Stimulated activated CD8-positive, alpha-beta memory T cell treated with anti-CD3 and anti-CD28 coated beads, Interleukin-2, amount 100 ng/mL, for 1 hour (primary cell): ENCODE measurements at places on chromosomes 5 and 9.

DNA sequence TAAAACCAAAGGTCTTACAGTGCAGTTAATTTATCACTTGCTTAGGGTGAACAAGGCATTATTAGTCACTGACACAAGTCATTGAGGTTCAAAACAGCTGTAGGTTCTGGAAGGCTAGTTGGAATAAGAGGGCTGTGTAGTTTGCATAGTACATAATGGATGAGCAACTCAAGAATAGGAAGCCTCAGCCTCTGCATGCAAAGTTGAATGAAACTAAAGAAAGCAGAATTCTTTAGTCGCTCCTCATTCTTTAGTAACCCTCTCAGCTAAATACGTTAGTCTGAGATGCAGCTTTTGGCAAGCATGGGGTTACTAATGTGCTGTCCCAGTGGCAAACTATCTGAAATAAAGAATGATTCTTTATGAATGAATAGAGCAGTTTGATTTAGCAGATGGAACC, 74.2 kb downstream of the ADGRV1 start:
- no peak for DNase-seq

- no peak for DNase-seq
These were observed 349.0 kb upstream of the TARS1 start for GRCh38 chr5:33091571-33092363.

- no peak for DNase-seq
These were observed 246.8 kb downstream of the NSG2 start for GRCh38 chr5:174292348-174292747.

DNA sequence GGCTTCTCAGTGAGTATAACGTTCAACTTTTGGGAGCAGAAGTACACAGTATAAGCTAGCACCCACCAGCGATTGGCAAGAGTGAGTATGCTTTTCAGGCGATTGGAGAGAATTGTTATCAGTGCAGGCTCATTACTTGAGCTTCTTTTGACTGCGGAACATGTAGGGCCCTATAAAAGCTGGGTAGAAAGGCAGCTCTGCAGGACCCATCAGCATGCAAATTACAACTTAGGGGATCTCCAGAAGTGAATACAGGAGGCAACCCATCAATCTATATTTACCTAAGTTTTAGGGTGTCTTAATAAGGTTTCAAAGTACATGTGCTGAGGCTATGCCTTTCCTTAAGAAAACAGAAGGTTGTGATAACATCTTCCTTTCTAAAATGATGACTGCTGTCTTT, 225.0 kb downstream of the MLLT3 start:
- no peak for DNase-seq

- DNase-seq = no peak
These were observed 201.4 kb downstream of the SMARCA2 start for GRCh38 chr9:2216591-2216990.

- no peak for DNase-seq
These were observed 7.7 kb downstream of the NR3C1 start for GRCh38 chr5:143395638-143396352.

DNA sequence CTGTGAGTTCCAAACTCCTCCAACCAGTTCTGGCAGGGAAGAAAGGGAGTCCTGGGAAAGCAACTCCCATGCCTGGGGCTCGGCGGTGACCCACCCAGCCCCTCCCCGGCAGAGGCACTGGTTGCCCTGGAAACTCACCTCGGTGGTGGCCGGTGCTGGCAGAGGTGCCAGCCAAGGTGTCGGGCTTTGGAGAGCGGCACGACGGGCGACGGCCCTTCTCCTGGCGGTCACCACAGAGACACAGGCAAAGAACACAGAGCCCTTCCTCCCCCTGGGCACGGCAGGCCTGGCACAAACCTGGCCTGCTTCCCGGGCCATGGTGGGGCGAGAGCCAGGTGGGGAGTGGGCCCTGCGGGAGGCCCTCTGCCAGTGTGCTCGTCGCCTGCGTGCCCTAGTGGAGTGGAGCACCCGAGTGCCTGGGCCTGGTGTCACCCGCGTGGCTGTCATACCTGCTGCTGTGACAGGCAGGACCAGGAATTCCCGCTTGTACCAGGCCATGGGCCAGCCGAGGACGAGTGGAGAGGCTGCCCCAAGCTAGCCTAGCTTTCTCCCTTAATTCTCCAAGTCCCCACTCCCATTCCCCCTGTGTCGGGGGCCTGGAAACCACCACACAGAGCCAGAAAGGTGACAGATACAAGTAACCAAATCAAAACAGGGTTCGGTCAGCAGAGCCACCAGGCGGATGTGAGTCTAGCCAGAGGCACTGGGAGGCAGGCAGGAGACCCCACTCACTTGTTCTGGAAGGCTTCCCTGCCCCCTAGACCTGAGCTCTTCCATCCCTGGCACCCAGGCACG, 8.2 kb upstream of the RALGDS start:
- no peak for DNase-seq

GRCh38 chr9:136808075-136808805, 492 bp downstream of the RABL6 start:
- peak; percentile 28 for DNase-seq

GRCh38 chr9:114156657-114157421, 1.5 kb downstream of the COL27A1 start:
- DNase-seq = no peak

- DNase-seq = no peak
These were observed 135.1 kb upstream of the ERCC6L2 start for GRCh38 chr9:95740217-95741004.

DNA sequence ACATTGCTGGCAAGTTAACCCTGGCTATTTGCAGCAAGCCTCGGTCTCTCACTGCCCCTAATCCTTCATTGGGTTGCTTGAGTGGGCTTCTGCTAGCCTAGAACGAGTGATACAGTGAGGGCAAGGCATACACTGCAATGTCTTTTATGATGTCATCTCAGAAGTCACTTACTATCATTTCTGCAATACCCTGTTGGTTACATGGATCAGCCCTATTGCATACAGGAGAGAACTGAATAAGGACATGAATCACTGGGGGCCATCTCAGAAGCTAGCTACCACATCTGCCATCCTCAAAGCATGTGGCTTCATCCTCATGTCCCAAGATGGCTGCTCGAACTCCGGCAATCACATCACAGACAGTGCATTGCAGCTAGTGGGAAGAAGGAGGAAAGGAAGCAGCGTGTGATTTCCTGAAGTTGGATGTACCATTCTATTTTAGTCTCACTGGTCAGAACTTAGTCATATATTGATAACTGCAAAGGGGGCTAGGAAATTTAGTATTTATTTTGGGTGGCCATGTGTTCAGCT, 33.3 kb upstream of the CDKN2AIPNL start:
- no peak for DNase-seq

DNA sequence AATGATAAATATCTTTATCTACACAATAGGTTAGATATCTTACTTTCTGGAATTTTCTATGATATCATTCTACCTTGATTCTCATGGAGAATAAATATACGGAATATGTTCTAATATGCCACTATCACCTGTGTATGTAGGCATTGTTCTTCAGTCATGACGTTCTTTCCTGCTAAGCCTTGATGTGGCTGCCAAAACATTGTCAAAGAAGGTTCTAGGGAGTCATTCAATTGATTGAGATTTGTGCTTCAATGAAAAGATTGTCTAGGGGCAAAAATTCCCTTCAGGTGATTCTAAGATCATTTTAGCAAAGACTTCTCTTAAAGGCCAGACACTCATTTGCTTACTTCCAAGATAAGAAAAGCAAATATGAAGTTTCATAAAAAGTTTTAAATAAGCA, 118.1 kb downstream of the MAT2B start:
- no peak for DNase-seq

DNA sequence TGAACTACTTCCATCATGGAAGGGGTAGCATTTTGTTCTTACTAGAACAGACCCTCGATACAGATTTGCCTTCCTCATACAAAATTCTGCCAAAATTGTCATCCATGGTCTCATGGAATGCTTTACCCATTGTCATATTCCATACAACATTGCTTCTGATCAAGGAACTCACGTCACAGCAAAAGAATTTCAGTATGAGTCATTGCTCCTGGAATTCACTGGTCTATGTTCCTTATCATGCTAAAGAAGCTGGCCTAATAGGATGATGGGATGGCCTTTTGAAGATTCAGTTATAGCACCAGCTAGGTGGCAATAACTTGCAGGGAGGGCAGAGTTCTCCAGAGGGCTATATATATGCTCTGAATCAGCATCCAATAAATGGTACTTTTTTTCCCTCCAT, 18.2 kb upstream of the FNIP1 start:
- DNase-seq = no peak

DNA sequence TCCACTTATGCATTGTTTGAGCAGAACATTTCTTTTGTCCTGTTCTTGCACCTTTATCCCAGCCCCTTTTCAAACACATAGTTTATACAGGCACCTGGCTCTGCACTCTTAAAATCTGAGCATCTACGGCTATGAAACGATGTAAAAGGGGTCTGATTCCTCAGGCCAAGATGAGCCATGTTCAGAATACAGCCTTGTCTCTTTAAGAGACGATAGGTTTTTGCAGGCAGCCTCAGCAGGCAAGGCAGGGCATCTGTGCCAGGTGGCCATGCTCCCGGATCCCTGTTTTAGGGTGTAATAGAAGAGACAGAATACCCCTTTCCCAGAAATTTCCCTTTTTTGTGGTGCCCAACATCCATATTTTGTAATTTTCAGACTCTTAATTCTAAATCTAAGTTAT, 89.1 kb upstream of the NFIB start:
- no peak for DNase-seq

DNA sequence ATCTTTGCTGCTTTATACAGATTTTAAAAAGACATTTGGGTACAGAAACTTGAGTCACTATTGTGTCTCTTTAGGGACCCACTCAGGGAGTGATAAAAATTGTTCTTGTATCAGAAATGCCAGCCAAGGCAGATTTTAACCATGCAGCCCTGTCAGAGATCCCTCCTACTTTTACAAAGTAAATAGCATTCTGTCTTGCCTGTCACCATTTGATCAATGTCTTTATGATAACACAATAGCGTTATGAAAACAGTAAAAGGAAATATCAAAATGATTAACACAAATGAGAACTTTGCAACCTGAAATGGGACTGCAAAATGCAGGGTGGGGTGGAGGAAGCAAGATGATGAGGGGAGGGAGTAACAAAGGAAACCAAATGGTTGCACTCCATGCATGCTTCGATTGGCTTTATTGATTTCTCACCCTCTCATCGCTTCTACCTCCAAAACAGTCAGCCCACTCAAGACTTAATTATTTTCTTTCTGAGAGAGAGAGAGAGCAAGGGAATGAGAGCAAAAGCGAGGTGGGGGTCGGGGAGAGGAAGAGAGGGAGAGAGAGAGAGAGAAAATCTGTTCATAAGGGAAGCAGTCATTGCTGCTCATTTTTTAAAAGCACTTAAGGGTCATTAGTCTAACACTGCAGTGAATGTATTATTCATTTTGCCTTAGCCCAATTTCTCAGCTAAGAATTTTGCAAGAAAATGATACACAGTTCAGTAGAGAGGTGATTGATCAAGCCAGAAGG, 576.5 kb downstream of the CSNK1G3 start:
- no peak for DNase-seq
